ENCODE measurements at places on chromosomes 12 and 14.

- peak; percentile 81 for ATAC-seq
These were observed 45.0 kb upstream of the KRR1 start for GRCh38 chr12:75556311-75556899.

GRCh38 chr14:62381311-62382070, 619.3 kb downstream of the SNAPC1 start:
- no peak for ATAC-seq

DNA sequence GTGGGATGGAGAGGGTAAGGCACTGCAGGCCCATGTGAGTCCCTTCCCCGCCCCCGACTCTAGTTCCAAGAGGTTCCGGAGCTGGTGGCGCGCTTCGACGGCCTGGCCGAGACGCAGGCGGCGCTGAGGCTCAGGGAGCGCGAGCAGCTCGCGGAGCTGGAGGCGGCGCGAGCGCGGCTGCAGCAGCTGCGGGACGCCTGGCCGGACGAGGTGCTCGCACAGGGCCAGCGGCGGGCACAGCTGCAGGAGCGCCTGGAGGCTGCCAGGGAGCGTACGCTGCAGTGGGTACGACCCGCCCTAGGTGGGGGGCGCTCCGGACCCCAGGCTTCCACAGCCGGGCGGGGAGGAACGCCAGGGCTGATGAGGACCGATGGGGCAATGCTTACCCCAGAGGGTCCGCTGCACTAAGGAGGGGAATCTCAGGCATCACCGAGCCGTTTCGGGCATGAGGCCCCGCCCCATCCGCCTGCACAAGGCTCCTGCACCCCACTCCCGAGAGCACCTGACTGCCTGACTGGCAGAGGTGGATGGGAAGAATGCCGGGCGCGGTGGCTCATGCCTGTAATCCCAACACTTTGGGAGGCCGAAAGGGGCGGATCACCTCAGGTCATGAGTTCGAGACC, 4.9 kb downstream of the CFAP73 start:
- ATAC-seq = peak; percentile 24

DNA sequence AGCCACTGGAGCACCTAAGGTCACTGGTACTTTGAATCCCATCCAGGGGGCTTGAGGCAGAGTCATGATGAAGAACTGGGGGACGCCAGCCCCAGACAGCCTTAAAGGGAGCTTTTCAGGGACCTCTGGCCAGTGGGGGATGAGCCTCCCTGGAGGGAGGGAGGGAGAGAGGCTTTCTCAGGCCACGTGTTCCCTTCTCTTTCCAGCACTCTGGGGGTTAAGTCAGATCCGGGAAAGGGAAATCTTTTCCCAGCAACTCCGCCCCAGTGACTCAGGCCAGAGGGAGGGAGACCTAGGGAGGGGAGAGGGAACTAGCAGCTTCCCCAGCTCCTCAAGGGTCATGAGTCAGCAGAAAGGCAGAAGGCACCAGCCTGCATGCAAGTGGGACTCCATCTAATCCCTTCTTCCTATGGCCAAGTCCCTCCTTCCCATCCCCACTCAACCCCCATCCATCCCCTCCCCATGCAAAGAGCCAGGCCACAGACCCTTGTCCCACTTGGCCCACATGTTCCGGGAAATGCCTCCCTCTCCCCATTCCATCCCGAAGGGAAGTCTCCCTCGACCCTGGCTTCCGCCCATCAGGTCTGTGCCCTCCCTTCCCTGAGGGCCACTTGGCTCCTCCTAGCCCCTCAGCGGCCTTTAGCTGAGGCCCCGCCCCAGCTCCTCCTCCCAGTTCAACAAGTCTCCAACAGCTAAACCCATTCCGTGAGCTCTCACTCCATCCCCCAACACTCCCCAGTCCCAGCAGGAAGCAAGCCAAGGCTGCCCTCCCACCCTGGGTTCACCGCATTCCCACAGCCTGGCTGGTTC, 5.6 kb downstream of the TNFRSF1A start:
- ATAC-seq = peak; percentile 73

DNA sequence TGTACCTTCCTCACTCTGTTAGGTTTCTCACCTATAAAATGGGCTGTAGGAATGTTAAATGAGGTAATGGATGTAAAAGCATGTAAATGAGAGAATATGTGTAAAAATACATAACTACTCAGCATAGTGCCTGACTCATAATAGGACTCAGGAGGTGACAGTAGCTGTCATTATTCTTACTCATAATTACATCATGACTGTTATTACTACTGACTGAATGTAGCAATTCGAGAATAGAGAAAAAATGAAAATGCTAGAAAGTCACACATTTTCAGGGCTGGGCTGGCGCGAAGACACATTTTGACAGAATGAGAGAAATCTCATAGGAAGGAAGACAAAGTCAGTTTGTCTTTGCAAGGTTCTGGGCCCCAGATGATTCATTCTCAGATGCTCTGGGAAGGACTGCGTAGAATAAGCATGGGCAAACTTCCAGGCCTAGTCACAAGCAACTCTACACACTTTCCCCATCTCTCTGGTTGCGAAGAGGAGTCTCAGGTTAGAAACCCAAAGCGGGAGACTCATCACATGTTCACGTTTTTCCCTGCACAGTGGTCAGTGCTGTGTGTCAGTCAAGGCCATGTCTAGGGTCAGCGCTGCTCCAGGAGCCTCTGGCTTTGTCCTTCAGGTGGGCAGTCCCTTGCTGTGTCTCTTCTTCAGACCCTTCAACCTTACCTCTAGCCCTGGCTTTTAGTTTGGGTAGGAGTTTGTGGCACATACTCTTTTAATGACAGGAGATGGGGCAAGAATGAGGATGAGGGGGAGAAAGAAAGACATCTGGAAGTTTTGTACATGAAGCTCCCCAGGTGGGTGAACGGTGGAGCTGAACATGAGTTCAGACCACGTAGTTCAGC, 8.4 kb downstream of the GPRC5A start:
- peak; percentile 66 for ATAC-seq

- no peak for ATAC-seq
These were observed 162.2 kb downstream of the DIO2 start for GRCh38 chr14:80049055-80049454.

GRCh38 chr12:124720681-124721500, 142.8 kb downstream of the SCARB1 start:
- ATAC-seq = peak; percentile 35

- peak; percentile 94 for ATAC-seq
These were observed 10.0 kb downstream of the SFSWAP start for GRCh38 chr12:131720921-131721320.

GRCh38 chr12:88836156-88836555, 255.9 kb upstream of the KITLG start:
- ATAC-seq = peak; percentile 65

GRCh38 chr12:5622280-5622679, 190.4 kb downstream of the NTF3 start:
- ATAC-seq = no peak

DNA sequence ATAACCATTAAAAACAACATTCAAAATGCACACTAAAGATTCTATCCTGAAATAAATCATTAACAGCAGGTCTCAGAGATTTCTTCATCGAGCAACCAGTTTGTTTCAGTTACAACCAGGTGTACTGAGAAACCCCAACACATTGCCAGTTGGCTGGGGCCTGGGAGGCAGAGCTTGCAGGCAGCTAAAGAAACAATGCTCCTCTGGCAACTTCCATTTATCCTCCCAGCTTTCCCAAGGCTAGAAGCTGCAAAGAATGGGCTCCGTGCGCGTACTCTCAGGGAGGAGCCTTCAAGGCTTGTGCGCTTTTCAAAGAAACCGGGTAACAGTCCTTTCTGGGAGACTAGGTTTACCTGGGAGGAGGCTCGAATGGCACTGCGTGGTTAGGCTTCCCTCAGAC, 181.6 kb downstream of the MSRB3 start:
- ATAC-seq = no peak

DNA sequence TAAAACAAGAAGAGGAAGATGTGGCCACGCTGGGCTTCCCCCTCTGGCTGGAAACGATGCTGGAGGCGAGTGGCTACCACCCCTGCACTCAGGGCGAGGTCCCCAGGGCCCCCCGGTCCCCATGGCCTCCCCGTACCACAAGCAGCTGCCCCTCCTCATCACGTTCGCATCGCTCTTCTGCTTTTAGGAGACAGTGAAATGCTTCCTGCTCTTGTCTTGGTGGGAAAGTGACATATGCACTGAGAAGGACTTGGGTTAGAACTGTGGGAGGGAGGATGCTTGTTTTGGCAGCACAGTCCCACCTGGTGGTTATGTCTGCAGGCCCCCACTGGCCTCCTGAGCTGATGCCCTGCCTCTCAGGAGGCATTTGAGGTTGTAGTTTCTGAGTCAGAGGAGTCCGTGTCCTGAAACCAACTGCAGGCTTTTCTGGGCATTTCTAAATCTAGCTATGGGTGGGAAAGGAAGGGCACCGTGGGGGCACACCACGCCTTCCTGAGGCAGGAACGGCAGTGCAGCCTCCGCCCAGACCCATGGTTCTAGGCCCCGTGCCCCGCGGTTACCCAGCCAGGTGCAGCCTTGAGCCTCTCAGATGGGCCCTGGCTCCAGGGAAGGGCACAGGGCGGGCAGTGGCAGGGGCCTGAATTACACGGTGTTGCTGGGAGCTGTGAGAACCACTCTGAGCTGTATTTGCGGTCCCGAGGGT, 139.3 kb downstream of the ADGRD1 start:
- ATAC-seq = peak; percentile 45

GRCh38 chr14:79709573-79709972, 501.7 kb downstream of the DIO2 start:
- ATAC-seq = no peak

DNA sequence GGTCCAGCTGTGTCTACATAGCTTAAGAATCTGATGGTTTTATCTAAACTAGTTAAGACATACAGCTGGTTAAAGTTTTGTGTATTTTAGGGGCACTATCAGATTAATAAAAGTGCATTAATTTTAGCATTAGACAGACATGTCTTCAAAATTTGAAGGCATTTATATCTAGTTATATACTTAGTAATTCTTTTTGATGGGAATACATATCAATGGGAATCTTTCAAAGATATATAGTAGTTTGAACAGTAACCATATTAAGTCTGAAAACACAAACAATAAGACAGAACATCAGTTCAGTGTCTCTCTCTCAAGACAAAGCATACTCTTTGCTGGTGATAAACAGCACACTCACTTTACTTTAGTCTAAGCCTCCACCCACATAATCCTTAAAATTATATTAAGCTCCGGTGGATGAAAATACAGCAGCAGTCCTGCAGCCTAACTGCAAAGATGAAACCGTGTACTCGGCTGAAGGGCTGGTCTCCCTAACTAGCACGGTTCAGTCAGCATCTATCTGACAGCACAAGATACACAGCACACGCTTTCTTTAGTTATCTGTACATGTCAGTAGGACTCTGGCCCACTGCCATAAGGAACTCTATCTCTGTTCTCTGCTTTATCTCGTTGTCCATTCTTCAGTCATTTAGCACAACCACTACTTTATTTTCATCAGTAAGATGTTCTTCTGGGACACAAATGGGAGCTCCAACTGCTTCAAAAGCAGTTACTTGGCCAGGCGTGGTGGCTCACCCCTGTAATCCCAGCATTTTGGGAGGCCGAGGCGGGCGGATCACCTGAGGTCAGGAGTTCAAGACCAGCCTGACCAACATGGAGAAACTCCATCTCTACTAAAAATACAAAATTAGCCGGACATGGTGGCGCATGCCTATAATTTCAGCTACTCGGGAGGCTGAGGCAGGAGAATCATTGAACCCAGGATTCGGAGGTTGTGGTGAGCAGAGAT, 80.5 kb downstream of the MED13L start:
- no peak for ATAC-seq

DNA sequence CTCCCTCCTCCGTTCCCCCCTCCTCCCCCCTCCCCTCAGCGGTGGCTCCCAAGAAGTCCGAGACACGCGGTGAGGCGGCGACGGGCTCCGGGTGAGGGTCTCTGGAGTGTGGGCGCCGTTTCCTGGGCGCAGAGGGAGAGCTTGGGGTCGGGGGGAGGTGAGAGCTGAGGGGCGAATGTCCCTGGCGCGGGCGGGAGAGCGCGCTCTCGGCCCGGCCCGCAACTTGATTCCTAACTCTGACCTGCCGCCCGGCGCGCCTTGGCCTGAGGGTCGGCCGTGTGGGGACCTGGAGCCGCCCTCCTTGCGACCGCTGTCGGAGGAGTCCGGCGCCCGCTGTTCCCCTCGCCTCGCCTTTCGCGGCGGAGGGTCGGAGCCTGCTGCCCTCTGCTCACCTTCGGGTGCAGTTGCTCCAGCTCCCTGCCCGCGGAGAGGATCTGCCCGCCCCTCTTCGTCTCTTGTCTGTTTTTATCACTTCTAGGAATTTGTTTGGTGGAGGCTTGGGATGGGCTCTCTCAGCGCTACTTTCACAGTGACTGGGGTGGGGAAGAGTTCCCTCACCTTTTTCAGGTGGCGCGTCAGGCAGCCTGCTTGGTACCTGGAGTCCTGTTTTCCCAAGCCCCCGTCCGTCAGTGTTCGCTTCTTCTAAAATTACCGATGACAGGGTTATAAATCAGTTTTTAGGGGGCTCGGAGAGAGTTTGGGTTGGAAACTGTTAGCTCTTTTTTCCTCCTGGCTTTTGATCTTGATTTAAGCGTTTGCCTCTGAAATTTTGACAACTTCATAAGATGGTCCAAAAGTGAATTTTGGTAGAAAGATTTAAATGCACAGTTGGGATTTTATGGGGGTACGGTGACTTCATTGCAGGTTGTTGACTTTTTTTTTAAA, 495 bp downstream of the ADIPOR2 start:
- ATAC-seq = peak; percentile 47

DNA sequence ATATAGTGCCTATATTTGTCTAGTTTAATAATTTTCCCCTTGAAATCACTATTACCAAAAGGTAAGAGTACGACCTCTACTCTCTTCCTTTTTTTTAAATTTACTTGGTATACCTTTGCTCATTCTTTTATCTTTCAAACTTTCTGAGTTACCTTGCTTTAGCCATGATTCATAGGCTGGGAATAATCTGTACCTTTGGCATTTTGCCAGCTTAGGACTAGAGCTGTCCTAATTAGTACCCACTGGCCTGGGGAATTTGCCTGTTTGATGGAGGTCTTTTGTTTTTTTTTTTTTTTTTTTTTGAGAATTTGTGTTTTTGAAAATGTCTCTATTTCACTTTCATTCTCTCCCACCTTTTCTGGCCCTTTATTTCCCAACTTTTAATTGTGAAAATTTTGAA, 8.7 kb upstream of the SLC4A8 start:
- no peak for ATAC-seq

DNA sequence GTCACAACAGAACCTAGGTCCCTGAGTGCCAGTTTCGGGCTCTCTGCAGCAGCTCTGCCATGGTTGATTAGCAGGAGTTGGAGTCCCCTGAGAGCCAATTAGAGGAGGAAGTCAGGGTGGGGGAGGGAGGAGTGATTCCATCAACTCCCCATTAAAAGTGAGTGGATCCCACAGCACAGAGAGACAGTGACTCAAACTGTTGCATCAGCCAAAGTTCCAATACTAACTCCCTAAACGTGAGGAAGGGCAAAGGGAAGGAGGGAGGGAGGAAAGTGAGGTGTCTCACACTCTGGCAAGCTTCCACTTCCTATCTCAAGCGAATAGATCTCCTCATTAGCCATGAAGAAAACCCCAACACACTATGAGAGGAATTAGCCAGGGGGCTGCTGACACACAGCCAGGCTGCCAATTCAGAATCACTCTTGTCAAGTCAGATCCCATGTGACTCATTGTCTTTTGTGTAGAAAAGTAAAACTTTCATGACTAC, 23.6 kb downstream of the OR11H4 start:
- peak; percentile 69 for ATAC-seq
